ENCODE measurements at places on chromosomes 13 and 19.

DNA sequence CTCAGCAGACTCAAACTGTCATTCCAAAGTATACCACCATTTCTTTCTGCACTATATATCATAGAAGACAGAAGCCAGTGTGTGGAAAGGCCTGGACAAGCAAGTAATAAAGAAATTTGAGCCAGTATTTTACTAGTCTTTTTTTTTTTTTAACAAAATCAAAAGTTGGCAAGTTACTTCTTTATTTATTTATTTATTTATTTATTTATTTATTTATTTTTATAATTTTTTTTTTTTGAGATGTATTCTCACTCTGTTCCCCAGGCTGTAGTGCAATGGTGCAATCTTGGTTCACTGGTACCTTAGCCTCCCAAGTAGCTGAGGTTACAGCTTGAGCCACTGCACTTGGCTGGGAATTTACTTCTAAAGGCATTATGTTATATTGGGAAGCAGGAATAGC is 25.3 kb downstream of the ZNF493 start:
- DNase-seq, result no peak

GRCh38 chr19:43634068-43634467 is 5.6 kb downstream of the CADM4 start:
- no peak for DNase-seq

- no peak for DNase-seq
Measured at GRCh38 chr19:27720155-27720554, 1492.8 kb downstream of the UQCRFS1 start.

GRCh38 chr13:57056601-57057180 is 84.0 kb upstream of the PRR20A start:
- DNase-seq, result no peak

DNA sequence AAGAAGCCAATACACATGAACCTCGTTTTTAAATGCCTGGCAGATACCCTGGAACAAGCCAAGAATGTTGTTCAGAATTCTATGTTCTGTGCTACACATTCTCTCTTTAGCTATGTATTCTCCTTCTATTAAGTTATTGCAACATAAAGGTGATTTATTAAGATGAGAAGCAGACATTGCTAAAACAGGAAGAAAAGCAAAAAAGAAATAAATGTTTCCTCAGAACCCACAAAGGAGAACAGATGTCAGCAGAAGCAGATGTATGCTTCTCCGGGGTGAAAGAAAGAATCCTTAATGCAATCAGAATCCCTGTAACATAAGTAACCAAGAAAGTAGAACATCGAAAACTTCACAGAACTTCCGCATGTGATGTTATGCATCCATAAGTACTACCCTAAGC is 302.9 kb downstream of the DCT start:
- no peak for DNase-seq

GRCh38 chr13:27117952-27118351 is 53.7 kb downstream of the USP12 start:
- no peak for DNase-seq

GRCh38 chr13:101565317-101565716 is 112.8 kb downstream of the ITGBL1 start:
- no peak for DNase-seq

GRCh38 chr19:28636706-28637105 is 576.2 kb downstream of the UQCRFS1 start:
- DNase-seq, result no peak

DNA sequence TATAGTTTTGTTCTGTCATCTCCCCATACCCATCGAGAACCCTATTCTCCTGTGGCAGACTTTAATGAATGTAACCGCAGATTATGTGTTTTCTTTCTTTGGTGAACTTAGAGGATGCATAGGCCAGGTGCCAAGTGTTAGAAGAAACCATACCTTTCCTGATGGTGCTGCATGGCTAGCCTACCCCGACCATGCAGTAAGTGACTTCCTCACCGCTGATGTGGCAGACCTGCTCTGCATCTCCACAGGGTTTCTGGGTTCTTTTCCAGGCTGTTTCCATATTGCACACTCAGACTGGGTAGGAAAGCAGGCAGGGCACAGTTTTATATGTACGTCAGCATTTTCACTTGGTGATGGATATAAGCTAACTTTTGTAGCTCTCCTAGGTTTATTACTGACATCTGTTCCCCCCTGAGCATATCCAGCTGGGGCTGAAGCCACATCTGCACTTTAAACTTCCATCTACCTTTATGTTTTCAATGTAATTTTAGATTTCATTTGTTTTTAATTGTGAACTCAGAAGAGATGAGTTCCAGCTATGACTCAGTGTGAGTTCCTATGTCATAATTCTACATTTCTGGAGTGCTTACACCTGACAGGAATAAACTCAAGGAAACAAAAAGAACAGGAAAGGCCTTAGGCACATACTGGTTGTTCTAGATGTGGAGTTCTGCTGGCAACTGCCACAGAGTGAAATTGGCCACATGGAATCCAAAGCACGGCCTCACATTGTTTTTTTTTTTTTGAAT is 42.3 kb downstream of the LRCH1 start:
- DNase-seq, result no peak

DNA sequence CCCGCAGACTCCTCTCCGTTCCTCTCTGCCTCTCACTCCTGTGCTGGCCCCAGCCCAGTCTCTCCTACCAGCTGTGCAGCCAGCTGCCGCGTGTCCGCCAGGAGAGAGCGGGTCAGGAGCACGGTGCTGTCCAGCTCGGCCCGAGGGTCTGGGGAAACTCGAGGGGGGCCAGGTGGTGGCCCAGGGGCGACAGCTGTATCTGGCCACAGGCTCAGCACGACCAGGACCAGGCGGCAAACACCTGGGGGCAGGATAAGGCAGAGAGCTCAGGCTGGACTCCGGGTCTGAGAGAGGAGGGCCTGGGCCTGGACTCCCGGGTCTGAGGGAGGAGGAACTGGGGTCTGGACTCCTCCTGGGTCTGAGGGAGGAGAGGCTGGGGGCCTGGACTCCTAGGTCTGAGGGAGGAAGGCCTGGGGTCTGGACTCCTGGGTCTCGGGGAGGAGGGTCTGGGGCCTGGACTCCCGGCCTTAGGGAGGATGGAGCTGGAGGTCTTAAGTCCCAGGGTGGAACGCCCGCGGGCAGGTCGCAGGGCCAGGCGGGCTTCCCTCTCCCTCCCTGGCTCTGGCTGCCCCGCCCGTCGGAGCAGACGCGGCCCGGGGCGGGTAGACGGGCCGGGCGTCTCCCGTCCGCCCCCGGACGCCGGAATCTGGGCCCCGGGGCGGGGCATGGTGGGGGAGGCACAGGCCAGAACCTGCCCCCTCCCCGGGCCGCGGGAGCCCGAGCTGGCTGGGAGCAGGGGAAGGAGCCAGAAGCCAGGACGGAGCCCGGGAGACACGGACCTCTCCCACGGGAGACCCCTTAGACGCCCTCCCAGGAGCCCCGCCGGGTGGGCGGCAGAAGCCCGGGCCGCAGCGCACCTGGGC is 1.3 kb downstream of the IL11 start:
- DNase-seq, result no peak

DNA sequence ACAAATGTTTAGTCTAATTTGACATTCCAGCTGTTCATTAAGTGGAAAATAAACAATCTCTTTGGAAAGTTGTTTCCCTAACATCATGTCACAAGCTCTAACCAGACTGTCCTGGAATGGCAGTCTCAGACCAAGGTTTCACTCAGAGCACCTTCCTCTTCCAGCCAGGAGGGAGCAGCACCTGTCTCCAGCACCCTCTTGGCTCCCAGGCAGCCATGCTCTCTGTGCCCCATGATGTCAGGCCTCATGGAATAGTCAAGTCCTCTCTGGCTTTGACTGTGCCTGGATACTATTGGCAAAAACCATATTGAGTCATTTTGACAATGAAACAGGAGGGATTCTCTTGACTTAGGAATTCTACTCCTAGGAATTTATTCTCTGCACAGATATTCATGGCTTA is 171.4 kb downstream of the OXGR1 start:
- DNase-seq, result no peak

- DNase-seq, result no peak
Measured at GRCh38 chr19:53947624-53948023, 15.1 kb upstream of the CACNG8 start.

DNA sequence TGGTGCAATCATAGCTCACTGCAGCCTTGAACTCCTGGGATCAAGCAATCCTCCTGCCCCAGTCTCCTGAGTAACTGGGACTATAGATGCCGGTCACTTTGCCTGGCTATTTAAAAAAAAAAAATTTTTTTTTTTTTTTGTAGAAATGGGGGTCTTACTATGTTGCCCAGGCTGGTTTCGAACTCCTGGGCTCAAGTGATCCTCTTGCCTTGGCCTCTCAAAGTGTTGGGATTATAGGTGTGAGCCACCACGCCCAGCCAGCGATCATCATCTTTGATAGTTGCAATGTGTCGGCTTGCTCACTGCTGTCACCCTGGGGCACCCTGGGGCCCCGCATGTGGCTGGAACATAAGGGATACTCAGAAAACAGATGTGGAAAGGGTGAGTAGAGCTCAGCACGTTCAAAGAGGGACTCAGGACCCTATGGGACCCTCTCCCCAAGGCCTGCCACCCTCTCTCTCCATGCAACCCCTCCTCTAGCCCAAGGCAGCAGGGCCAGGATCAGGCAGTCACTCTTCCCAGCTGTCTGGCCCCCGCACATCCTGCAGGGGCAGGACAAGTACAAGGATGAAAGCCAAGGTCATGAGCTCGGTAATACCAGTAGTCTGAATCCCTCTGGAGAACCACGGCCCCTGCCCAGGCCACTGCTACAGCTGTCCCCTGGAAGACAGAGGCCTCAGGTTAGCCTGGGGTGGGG is 6.5 kb upstream of the CCL25 start:
- DNase-seq, result no peak

DNA sequence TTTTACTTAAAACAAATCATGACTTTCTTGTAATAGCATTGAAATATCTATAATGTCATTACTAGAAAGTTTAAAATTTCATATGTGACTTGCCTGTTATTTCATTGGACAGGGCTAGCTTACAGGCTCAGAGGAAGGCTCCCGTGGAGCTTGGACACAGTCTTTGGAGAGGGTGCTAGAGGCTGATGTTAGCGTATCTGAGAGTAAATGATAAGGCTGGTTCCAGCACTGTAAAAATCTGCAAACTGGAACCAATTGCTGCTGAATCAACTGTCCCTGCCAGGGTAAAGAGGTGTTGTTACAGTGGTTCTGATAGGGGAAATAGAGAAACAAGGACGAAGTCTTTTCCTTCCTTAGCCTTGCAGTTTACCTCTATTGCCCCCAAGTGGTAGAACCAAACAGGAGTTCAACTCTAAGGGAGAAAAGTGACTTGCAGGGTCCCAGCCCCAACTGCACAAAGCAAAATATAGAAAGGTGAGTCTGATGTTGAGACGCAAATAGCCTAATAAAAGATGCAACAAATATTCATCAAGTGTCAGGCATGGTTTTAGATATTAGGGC is 901.7 kb downstream of the DIAPH3 start:
- DNase-seq, result no peak

- DNase-seq, result no peak
Measured at GRCh38 chr19:39498798-39499642, at the start of gene DLL3. DLL3 (plus strand) TSS chr19:39498947; CDS start chr19:39498975, 28 bp downstream.

DNA sequence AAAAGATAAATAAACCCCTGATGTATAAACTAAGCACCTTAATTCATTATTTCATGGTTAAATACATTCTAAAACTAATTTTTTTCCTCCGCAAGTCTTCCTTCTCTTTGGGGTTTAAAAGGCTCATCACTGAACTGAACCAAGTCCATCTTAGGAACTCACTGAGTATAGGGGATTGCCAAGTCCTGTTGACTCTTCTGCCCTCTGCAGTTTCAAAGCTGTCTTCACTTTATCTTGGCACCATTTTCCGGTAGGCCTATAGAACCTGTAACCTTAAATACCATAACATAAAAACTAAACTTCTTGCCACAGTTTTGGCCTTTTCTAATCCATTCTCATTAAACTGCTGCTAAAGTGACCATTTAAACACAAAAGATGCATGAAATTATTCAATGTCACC is 66.5 kb upstream of the USPL1 start:
- no peak for DNase-seq

GRCh38 chr19:35986664-35987570 is 8.1 kb upstream of the SDHAF1 start:
- DNase-seq, result no peak

DNA sequence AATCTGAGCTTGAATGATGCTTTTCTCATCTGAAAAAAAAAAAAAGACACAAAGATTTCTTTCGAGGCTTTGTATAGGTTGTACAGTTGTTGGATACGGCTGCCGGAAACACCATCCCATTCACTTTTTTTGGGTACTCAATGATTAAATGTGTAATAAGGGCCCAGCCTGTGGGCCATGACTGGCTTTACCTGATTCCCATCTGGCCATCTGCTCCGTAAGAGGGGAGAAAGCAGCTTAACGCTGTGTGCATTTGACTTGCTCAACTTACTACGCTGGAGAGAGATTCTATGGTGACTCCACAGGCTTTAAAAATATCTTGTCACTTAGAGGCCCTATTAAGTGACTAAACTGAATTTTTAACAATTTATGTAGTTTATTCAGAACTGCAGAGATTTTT is 731 bp downstream of the ZNF558 start:
- DNase-seq, result no peak

GRCh38 chr13:81757348-81757970 is 1416.5 kb upstream of the SPRY2 start:
- no peak for DNase-seq

GRCh38 chr19:23311551-23311950 is 61.4 kb upstream of the ZNF724 start:
- no peak for DNase-seq

DNA sequence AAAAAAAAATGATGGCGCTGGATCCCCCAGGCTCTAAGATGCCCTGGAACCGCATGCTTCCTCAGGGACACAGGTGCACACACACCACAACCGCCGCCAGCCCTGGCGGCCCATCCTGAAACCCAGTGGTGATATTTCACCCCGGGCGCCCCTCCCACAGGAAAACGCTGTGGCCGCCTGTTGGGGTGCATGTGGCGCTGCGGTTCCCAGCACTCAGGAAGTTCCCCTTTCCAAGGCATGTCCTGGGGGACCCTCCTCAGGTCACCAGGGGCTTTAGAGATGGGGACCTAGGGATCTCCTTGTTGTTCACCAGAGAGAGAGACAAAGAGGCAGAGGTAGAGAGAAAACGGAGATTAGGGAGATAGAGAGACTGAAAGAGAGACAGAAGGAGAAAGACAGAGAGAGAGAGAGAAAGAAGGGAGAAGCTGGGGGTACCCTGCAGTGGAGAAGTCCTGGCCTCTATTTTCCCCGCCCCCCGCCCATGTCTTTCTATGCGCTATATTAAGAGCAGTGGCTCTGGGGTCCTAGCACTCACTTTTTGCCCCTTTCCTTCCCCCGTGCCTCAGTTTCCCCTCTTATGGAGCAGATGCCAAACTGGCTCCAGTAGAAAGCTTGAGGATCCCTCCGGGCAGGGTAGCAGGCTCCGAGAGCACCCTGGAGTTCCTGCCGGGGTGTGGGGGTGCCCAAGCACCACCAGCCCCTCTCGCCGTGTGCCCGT is 2.3 kb downstream of the ADGRE2 start:
- DNase-seq, result no peak
